ENCODE measurements at places on chromosomes 16 and 17.

- no peak for DNase-seq
These were observed 55.7 kb downstream of the WSB1 start for GRCh38 chr17:27349540-27350021.

DNA sequence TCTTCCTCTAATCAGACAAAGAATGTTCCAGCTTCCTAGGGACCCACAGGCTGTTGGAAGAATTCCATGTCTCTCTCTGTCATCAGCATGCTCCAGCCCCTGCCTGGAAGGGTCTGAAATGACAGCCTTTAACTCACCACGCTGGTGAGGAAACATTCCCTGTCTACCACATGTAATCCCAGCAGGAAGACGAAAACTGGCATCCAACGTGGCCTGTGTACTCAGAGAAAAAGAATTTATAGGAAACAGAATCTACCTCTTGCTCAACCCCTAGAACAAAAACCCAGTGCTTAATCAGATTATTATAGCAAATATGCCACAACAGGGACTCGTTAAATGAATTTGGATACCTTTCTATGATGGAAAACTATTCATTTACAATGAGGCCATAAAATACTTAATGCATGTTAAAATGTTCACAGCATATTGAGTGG is 147.3 kb upstream of the FOXF1 start:
- DNase-seq, result no peak

DNA sequence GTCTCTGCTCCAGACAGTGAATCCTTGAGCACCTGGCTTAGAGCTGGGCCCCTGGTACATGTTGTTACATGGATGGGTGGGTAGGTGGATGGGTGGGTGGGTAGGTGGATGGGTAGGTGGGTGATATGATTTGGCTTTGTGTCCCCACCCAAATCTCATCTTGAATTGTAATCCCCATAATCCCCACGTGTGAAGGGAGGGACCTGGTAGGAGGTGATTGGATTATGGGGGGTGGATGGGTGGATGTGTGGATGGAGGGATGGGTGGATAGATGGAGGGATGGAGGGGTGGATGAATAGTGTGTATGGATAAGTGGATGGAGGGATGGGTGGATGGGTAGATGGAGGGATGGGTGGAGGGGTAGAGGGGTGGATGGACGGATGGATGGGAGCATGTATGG is 26.6 kb upstream of the NPTX1 start:
- DNase-seq, result no peak

DNA sequence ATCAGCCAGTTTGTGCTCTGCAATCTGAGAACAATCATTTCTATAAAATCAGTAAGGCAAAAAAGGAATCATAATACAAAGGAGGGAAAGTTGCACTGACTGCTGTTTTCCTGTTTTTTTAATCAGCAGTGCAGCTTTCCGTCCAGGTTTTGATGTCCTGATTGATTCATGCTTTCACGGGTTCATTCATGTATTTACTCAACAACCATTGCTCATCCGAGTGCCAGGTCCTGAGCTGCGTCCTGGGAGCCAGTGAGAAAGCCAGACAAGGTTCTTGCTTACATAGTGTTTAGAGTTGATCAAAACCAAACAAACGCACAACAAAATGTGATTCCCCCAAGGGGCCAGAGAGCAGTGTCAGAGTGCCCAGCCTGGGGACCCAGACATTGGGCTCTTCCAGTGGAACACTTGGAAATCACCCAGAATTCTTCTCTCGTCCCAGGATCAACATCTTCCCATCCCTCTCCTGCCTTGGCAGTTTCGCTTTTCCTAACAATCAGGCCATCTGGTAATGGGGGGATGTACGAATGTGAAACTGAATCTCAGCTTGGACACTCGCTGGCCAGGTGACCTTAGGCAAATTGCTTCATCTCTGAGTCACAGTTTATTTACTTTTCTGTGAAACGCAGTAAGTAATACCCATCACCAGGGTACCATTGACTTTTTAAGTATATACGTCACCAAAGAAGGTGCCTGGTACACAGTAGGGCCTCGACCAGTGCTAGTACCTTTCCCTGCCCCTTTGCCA is 13.3 kb upstream of the C1QL1 start:
- DNase-seq, result no peak

DNA sequence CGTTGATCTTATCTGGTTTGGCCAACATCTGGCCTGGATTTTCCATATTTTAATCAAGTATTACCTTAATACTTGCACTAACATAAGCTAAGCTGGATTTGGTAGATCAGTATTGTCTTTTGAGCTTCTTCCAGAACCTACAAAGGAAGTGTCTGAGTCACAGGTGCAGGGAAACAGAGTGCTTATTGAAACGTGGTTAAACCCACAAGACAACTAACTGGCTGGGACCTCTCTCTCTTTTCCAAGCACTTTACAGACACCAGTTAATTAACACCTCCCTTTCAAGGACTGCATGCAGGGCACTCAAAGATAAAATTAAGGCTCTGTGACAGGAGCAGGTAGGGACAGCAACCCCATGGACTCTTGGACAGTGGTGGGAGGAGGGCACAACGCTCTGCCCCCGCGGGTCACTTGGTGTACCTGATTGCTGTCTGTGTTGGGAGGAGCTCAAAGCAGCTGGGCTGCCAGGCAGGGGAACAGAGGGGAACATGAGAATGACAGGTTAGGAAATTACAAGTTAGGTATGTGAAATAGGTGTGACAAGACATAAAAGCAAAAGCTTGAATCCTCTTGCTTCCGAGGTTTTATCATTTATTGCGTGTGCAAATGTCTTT is 133.7 kb upstream of the MON1B start:
- DNase-seq, result no peak

DNA sequence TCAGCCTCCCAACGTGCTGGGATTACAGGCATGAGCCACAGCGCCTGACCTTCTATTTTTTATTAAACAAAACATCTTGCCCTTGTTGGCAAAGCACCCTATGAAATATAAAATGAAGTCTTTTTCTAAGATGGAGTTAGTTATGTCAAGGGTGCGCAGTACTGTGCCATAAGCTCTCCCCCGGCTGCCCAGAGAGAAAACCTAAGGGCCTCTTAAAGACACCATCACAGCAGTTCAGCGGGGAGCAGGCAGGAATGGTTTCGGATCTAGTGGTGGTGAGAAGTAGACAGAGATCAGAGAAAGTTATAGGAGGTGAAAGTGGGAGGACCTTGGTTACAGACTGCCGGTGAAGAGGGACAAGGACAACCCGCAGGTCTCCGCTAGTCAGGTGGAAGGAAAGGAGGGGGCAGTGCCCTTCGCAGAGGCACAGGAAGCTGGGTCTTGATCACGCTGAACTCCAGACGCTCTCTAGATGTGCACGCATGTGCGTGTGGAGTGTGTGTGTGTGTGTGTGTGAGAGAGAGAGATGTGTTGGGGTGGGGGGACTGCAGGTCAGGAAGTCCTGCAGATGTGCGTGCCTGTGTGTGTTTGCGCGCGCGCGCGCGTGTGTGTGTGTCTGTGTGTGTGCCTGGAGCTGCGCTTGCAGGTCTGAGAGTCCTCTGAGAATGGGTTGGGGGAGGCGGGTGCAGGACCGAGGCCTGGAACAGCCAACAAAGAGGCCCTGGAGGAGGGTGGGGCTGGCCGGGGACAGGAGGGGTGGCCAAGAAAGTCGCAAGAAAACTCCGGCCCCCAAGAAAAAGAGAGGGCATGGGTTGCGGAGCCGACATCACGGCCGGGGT is 748 bp upstream of the CMTM3 start:
- DNase-seq, result peak; percentile 87

GRCh38 chr16:1078579-1079021 is 6.1 kb downstream of the SSTR5 start:
- no peak for DNase-seq

GRCh38 chr17:3894911-3895343 is 2.1 kb upstream of the CAMKK1 start:
- DNase-seq, result no peak

GRCh38 chr17:5055543-5055942 is 20.3 kb upstream of the SLC52A1 start:
- no peak for DNase-seq

DNA sequence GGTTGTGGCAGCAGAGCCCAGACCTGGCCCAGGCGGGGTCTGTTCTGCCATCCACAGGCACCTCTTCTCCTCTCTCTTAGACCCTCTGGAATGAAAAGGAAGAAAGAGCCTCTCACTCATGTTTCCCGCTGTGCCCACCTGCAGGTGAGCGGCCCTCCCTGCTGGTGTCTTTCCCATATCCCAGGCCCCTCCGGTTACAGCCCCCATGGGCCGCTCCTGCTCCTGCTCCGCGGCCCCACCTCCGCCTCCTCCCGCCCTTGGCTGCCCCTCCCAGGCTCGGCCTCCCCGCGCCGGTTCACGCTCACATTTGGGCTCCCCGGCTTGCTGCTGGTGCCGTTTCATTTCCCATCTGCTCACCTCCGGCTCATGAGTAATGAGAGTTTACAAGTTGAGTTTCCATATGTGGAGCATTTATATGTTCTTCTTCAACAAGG is 98.7 kb upstream of the SDK2 start:
- DNase-seq, result no peak

DNA sequence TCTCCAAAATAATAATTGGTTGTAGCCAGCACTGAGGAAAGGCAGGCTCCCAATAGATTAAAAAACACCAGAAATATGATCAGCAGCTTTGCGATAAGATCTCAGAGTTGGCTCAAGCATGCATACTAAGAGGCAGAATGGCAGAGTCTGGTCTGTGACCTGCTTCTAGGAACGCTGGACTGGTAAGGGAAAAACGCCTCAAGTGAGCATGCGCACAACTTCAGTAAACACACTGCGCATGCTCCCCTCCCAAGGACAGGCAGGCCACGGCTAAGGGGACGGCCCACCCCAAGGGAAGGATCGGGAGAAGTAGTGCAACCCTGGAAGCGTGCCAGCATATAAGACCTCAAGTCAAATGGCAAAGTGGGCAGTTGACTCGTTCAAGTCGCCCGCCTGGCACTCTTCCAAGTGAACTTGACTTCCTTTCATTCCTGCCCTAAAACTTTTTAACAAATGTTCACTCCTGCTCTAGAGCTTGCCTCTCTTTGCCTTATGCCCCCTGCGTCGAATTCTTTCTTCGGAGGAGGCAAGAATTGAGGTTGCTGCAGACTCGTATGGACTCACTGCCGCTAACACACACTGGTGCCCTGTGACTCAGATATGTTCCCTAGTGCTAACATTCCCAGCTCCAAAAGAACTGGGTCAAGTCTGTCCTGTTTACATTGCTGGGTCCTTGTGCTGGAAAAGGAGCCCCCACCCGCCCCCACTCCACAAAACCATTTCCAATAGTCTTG is 22.4 kb upstream of the PRM1 start:
- DNase-seq, result no peak

GRCh38 chr16:51759999-51760398 is 608.9 kb upstream of the SALL1 start:
- DNase-seq, result no peak

GRCh38 chr17:64003526-64004121 is 5.5 kb downstream of the PRR29 start:
- DNase-seq, result no peak

DNA sequence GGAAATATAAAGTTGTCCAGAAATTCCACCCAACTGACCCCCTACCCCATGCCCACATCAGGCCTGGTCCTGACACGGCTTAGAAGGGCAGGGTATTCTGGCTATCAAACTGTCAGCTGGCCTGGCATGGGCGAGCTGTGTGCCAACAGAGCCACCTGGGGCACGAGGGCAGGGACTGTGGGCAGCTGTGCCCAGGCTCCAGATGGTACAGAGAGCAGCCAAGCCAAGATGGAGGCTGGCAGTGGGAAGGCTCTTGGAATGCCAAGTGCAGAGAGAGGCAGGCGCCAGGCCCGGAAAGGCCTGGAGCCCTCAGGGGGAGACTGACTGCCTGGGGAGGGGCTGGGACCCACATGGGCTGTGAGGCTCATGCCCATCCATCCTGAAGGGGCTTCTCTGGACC is 24.3 kb upstream of the PHF12 start:
- no peak for DNase-seq

DNA sequence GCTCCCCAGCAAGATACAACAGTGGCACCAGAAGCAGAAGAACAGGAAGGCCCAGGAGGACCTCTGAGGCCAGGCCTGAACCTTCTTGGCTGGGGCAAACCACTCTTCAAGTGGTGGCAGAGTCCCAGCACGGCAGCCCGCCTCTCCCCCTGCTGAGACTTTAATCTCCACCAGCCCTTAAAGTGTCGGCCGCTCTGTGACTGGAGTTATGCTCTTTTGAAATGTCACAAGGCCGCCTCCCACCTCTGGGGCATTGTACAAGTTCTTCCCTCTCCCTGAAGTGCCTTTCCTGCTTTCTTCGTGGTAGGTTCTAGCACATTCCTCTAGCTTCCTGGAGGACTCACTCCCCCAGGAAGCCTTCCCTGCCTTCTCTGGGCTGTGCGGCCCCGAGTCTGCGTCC is 11.9 kb downstream of the CES3 start:
- DNase-seq, result no peak

- no peak for DNase-seq
These were observed 18.7 kb downstream of the DUS2 start for GRCh38 chr16:68041783-68042182.

All from activated CD8-positive, alpha-beta T cell treated with anti-CD3 and anti-CD28 coated beads for 36 hours (primary cell).